ENCODE measurements at places on chromosomes 7 and 10.

DNA sequence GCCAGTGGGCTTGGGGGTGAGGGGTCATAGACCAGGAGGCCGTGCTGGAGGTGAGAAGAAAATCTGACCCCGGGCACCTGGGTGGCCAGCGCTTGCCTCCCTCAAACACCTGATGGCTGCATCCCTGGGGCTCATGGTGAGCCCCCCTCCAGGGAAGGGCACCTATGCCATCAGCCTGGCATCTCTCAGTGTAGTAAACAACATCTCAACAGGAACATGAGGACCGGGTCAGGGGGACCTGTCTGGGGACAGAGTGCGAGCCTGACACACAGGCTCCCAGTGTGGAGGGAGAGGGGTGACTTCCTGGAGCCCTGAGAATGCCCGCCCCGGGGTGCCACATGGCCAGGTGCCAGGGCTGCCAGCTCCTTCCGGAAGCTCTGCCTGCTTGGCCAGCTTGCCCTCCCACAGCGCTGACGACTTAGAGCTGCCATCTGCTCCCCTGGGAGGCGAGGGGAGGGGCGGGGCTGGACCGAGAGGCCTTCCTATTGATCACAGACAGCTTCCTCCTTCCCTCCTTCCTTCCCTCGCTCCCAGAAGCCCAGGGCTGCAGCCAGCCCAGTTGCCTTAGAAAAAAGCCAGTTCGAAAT, 12.3 kb downstream of the STX1A start:
- no peak for DNase-seq

GRCh38 chr7:99407872-99408378, 472 bp downstream of the PDAP1 start:
- DNase-seq, result no peak

DNA sequence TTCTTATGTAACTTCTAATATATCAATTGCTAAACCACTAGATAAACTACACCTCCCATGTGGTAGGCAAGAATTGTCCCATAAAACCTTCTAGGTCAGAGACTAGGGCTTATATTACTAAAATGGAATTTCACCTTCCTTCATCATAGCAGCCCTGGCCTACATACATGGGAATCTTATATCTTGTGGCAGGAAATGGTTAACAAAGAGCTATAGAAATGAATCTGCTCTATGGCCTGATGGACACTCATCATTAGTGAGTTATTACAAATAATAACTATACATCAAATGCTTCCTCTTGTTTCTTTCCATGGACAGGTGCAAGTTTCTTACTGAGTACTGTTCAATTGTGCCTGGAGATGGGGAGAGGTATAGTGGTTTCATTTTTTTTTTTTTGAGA, 62.3 kb upstream of the PDLIM1 start:
- no peak for DNase-seq

- peak; percentile 73 for DNase-seq
Observed at GRCh38 chr10:132571650-132572544, 34.3 kb downstream of the INPP5A start.

GRCh38 chr7:133230591-133231194, 22.2 kb upstream of the EXOC4 start:
- no peak for DNase-seq

GRCh38 chr7:45203459-45203858, 45.9 kb downstream of the RAMP3 start:
- DNase-seq, result no peak

GRCh38 chr10:96299383-96299782, 4.9 kb upstream of the DNTT start:
- no peak for DNase-seq

DNA sequence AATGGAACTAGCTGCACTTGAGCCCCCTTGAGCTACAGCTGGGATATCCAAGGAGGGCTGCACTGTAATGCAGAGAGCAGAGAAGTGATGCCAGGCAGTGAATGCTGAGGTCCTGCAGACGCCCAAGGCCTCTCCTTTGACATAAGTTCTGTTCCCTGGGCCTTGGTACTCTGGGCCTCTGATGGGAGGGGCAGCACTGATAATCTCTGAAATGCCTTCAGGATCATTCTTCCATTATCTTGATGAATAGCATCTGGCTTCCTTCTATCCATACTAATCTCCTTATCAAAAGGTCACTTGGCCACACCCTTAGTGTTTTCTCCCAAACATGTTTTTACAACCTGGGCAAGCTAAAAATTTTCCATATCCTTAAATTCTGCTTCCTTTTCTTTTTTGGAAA, 6.9 kb downstream of the GRB10 start:
- DNase-seq, result no peak

DNA sequence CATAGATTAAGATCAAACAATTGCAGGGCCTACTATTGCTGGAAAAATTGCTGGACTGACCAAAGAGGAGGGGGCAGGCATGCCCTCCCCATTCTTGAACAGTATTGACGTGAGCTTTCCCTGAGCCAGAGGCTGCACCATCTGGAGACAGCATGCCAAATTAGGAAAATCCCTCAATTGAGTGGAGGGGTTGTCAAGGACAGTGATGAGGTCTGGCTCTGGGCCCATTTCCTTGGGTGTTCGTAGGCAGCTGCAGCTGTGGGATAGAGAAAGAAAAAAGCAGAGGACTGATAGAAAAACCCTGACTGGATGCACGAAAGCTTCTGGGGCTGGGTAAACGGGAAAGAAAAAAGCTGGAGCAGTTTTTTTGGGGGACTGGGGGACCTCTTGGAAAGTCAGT, 22.8 kb upstream of the ORC5 start:
- DNase-seq, result no peak

GRCh38 chr7:45580053-45580872, 6.1 kb downstream of the ADCY1 start:
- no peak for DNase-seq

DNA sequence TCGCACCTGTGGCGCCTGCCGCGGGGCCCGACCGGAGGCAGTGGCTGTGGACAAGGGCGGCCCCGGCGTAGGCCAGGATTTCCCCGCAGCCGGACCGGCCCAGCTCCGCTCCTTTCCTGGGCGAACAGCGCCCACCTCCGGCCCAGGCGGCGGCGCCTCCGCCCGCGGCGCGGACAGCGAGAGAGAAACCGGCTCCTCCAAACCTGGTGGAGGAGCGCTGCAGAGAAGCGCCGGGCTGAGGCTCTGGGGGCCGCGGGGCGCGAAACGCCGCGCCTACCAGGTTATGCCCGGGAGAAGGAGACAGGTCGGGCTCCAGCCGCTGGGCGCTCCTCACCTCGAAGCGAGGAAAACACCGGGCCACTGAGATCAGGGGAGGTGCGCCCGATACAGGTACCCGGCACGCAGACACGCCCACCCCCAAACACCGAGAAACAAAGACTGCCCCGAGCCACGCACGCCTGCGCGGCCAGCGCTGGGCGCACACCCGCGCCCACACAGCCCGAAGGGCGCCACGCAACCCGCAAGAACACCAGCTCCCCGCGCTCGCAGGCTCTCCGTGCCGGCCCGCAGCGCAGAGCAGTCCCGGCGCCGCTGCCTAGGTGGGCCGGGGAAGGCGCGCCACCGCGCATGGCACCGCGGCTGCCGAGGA, 3.3 kb downstream of the GRID1 start:
- DNase-seq, result peak; percentile 92

- no peak for DNase-seq
Observed at GRCh38 chr7:96720843-96721242, 11.2 kb upstream of the SEM1 start.

- DNase-seq, result no peak
Observed at GRCh38 chr10:122468926-122469781, 7.8 kb downstream of the HTRA1 start.

- no peak for DNase-seq
Observed at GRCh38 chr10:102868911-102869257, 386 bp upstream of the AS3MT start.

DNA sequence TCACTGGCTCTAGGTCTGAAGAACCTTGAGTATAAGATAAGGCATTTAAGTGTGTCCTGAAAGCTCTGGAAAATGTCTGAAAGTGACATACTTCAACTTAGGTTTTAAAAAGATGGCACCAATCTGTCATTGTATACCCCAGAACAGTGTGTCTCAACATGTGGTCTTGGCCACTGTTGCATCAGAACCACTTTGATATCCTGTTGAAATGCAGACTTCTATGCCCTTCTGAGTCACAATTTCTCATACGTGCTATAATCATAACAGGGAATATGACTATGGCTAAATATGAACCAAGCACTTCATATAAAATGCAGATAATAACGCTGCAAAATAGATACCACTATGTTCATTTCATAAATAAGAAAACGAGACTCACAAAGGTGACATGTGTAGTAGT, 38.0 kb upstream of the GPAM start:
- DNase-seq, result no peak

DNA sequence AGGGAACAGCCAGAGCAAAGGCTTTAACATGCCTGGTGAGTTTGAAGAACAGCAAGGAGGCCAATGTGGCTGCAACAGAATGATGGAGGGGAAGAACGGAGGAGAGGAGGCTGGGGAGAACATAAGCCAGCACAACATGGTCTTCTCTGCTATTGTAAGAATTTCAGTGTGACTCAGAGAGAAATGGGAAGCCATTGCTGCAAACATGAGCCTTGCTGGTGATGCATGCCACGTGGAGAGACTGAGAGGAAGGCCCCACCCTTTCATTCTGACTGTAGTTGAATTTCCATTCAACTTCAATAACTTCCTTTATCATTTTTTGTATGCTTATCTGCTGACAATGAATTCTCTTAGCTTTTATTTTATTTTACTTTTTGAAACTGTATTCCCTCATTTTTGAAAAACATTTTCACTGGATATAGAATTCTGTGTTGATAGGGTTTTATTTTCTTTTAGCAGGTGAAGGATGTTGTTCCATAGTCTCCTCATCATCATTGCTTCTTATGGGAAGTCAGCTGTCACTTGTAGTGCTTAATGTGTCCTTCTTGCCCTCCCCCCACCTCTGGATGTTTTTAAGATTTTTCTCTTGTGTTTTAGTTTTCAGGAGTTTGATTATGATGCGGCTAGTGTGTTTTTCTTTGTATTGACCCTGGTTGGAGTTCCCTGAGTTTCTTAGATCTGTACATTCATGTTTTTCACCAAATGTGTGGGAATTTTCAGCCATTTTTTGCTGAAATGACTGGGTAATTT, 46.4 kb upstream of the LEP start:
- no peak for DNase-seq

GRCh38 chr7:43721193-43721806, 8.0 kb downstream of the COA1 start:
- no peak for DNase-seq

GRCh38 chr7:12458520-12459131, 55.0 kb upstream of the VWDE start:
- no peak for DNase-seq

DNA sequence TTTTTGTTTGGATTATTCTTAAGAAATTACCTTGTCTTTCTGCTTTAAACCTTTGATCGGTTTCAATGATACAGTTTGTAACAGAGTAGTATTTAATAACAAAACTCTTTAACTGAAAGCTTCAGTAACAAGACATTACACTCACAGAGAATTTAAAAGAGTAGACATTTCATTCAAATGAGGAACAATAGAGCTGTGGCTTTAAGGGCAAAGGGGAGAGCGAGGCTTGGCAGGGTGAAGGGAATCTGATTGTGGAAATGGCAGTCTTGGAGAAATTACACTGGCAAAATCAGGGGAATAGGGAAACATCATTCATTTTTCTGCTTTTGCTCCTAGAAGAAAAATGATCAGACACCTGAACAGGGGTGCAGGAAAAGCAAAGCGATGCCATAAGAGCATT, 5.1 kb upstream of the HIPK2 start:
- DNase-seq, result no peak

DNA sequence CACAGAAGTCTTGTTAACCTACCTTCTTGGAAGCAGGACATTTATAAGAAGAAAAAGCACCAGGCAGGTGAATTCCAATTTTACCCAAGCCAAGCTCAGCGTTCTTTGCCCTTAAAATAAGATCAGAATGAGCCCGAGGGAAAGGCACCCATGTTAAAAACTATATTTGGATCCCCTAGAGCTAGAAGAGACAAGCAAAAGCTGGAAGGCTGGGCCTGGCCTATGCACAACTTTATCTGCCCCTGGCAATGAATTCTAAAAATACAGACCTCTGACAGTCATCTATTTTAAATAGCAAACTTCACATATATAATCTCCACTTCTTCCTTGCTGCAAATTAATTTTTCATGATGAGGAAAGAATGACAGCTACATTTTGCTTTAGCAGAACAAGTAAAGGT, 180.9 kb downstream of the FGFR2 start:
- no peak for DNase-seq

DNA sequence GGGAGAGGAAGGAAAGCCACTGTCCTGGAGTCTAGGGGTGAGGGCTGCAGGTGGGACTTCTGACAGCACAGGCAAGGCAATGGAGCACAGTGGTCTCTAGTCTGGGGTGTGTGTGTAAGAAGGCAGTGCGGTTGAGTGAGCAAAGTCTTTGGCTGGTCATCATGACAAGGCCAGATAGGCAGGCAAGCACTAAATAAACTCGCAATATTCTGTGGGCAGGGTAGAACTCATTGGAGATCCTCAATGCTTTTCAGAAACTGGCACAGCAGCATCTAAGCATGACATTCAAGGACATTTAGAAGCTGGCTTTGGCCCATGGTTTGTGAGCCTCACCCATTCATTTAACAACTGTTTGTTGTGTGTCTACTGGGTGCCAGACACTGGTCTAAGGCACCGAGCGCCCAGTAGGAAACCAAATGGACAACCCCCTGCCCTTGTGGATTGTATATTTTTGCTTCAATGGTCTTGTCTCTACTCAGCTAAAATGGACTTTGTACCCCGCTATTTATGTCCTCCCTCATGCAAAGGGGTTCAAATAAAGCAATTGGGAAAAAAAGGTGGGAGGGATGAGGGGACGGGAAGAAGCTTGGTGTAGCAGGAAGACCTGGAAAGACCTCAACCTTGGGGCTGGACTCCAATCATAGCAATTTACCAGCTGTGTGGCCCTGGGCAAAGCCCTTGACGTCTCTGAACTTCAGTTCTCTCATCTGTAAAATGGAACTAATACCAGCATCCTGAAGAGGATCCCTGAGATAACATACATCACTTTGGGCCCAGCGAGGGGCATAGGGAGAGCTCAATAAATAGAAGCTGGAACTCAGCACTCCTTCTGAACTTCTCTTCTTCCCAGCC, 116.0 kb downstream of the NEURL1 start:
- no peak for DNase-seq

GRCh38 chr10:132148261-132149251, 38.2 kb upstream of the DPYSL4 start:
- peak; percentile 91 for DNase-seq

DNA sequence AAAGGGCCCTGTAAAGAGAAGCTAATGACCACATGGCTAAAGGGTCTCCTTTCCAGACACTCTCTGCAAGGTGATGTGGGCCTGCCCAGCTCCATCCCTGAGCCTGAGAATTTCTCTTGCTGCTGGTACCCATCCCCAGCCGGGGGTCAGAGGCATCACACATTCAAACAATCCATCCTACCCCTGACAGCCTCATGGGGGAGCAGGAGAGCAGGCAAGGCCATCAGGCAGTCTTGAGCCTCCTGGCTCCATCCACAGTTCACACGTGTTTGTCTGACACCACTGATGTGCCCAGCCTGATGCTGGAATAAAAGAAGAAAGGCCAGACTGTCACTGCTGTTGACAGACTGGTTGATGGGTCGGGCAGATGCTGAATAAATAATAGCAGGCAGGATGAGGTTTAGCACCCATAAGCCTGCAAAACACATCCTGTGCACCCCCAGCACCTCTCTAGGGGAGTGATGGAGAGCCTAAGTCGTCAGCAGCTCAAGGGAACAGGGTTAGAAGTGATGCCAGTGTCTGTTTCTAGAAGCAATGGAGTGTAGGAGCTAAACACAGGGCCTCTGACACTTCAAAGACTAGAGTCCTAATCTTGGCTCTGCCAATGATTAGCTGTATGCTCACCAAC, 43.5 kb downstream of the TLL2 start:
- no peak for DNase-seq
